Head of caudate nucleus (tissue), 42 donors: ENCODE measurements at places on chromosomes 11 and 22.

- no peak for DNase-seq
Observed at GRCh38 chr22:42939941-42940653, 74.9 kb downstream of the PACSIN2 start.

GRCh38 chr11:79241852-79242241 is 199.0 kb downstream of the TENM4 start:
- DNase-seq = no peak

GRCh38 chr11:61793829-61794204 is 1.1 kb downstream of the FEN1 start:
- no peak for DNase-seq

GRCh38 chr22:40212121-40212520 is 34.4 kb downstream of the TNRC6B start:
- DNase-seq = no peak

GRCh38 chr11:123209591-123209990 is 14.5 kb upstream of the CLMP start:
- DNase-seq = no peak
